Activated gamma-delta T cell treated with Interleukin-2 at 50 U/mL for 16 hours (primary cell): ENCODE measurements at places on chromosomes 16 and 17.

- no peak for DNase-seq
These were observed 8.5 kb downstream of the CMTM4 start for GRCh38 chr16:66687906-66688625.

- DNase-seq: no peak
These were observed 186.1 kb downstream of the TMEM114 start for GRCh38 chr16:8403978-8404749.

DNA sequence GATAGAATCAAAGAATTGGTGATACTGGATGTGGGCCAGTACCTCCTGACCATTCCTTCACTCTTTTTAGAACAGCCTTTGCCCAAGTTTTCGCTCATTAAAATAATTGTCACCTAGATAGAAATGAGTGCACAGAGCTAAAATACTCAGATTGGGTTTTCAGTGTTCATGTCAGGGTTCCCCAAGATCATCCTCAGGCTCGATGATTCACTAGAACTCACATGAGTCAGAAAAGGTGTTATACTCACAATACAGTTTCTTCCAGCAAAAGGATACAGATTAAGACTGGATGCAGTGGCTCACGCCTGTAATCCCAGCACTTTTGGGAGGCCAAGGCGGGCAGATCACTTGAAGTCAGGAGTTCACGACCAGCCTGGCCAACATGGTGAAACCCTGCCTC, 19.9 kb downstream of the ERCC4 start:
- DNase-seq: no peak

DNA sequence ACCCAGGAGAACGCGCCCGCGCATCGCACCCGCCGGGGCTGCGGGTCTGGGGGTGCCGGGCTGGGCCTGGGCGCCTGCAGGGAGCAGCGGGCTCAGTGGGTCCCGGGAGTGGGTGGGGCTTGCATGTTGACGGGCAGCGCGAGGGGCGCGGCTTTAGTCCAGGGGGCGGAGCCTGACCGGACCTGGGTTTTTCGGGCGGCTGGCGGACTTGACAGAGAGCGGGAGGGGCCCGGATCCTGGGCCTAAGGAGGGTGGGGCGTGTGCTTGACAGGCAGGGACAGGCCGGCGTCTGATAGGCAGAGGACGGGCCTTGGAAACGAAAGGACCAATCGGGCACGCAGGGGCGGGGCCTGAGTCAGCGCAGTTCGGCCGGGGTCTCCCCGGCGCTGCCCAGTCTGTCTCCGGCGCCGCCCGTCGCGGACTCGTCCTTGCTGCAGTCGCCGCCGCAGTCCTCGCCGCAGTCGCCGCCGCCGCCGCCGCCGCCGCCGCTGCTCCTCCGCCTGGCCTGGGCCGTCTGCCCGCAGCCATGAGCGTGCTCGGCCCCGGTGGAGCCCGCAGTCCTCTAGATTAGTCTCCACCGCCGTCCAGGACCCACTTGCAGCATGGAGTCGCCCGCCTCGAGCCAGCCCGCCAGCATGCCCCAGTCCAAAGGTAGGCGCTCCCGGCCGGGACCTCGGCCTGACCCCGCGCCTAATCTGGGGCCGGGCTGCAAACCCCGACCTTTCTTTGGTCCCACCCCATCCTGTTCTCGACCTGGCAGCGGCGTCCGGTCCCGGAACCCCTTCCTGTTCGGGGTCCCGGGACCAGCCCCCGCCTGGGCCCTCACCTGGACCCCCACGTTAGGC, at the start of gene MAP2K3:
MAP2K3 (plus strand) TSS at position 393 of the 845 bp plus-strand sequence; CDS start at position 603, 210 bp downstream.
- DNase-seq: peak; percentile 96

- DNase-seq: no peak
These were observed 31.4 kb upstream of the ADCY7 start for GRCh38 chr16:50234771-50235556.

DNA sequence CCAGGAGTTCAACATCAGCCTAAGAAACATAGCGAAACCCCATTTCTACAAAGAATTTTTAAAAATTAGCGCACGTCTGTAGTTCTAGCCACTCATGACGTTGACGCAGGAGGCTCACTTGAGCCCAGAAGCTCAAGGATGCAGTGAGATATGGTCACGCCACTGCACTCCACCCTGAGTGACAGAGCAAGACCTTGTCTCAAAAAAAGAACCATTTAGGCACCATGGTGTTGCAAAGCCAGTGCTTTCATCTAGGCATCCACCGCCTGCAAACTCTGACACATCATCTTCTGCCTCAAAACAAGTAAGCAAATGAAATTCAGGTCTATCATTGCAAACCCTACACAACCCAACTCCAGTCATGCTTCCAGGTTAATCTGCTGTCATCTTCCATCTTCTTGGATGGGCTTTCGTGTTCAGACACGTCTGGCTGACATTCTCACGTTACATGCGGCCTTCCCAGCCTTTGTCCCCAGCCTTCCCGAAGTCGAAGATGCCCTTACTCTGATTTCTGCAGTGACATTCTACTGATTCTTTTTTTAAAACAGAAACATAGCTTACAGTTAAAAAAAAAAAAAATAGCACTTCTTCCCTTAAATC, 8.9 kb downstream of the ANKRD11 start:
- DNase-seq: no peak

DNA sequence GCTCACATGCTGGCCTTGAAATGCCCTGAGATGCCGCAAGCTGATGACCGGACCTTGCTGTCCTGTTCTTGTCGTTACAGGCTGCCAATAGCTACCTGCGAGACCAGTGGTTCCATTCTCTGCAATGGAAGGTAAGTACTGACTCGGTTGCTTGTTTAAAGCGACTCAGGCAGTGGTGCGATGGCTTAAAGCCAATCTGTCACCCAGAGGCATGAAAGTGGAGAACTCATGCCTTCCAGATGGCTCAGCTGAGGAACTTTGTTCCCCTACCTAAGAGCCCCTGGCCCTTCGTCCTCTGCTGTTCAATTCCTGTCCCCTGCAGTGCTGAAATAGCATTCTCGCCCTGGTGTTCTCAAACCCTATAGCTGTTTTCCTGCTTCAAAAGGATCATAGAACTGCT, 158.3 kb upstream of the PLCG2 start:
- no peak for DNase-seq

- no peak for DNase-seq
These were observed 30.3 kb upstream of the CDC42EP4 start for GRCh38 chr17:73342050-73342522.
